Bronchial epithelial cell (primary cell): ENCODE measurements at places on chromosomes 6 and 20. TPM values are rescaled to one million over a fixed set of nuclear protein-coding genes. Genes with fewer than 3 reads are reported as not detected.

GRCh38 chr20:48703107-48703506 is 124.7 kb downstream of the PREX1 start:
- DNase-seq, result no peak

DNA sequence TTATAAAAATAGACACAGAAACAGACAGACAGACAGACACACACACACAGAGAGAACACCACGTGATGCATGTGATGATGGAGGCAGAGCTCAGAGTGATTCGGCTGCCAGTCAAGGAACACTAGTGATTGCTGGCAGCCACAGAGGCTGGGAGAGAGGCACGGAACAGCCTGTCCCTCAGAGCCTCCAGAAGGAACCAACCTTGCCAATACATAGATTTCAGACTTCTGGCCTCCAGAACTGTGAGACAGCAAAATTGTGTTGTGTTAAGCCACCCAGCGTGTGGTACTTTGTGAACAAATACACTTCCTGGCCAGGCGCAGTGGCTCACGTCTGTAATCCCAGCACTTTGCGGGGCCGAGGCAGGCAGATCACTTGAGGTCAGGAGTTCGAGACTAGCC is 9.5 kb upstream of the PARD6B start:
- no peak for DNase-seq

GRCh38 chr20:60669211-60669610 is 582.9 kb upstream of the CDH4 start:
- DNase-seq, result no peak

DNA sequence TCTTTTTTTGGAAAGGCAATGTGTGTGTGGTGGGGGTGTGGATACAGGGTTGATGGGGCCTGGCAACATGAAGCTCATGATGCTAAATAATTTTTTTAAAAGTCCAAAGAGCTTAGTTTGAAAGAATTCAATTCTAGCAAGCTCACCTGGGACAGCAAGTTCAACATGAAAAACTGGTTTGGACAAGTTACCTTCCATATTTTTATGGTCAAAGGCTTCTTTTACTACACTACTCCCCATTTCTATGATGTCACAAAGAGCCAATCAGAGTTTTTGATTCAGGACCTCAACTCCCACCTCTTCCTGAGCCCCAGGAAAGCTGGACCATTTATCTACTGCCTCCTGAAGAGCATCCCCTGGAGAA is 66.1 kb upstream of the CTNNBL1 start:
- DNase-seq, result no peak

DNA sequence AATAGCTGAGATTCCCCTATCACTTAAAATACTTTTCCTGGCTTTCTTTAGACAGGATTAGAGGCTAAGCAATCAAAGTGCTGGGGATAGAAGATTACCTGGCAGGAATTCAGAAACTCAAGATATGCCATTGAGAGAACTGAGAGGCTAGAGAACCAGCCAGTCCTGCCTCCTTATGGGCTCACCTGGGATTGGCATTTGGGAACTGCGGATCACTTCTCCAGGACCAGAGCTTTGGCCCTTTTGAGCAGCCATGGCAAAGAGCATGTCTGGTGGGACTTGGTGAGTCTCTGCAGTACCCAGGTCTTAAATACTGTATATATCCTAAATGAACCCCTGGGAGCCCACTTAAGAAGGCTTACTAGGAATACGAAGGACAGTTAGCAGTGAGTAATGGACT is 399.1 kb downstream of the BTBD3 start:
- no peak for DNase-seq

DNA sequence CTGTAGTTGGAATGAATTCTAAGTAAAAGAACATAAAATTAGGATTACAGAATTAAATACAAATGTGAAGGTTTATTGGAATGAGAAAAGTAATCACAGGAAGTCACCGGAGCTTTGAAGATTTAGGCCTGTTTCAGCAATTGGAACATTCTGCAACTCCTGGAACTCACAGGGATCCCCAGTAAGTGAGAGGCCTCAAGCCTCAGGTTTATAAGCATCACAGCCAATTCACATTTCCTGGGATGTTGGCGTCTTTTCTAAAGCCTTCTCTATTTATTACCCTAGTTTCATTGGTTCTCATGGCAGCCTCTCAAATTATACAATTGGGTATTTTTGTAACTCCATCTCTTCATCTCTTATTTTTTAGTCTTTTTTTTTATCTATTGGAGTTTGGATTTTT is 90.4 kb upstream of the HIVEP1 start:
- no peak for DNase-seq

- DNase-seq, result peak; percentile 14
Measured at GRCh38 chr6:127103482-127103881, 15.0 kb upstream of the RSPO3 start.

DNA sequence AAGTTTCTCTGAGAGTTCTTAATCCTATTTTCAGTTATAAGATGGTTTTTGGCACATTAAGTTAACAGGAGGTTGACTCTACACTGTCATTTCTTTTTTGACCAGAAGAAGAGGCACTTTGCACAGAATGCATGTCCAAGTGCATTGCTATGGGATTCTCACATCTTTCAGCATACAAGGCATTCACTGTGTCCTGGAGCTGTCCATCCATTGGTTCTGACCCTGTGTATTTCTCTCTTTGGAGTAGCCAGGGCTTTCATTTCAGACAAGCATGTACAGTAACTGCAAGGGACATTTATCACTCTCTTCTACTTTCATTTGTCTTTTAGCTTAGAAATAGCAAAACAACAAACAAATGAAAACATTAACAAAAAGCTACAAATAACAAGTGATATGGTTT is 275.1 kb upstream of the IMPG1 start:
- DNase-seq, result no peak

- DNase-seq, result no peak
Measured at GRCh38 chr6:170208182-170208601, 82.7 kb downstream of the DLL1 start.

- peak; percentile 97 for DNase-seq
Measured at GRCh38 chr6:110537208-110538123, 61.1 kb upstream of the SLC22A16 start.

GRCh38 chr6:138970159-138970558 is 17.9 kb downstream of the REPS1 start:
- no peak for DNase-seq

GRCh38 chr6:149964308-149965193 is 808 bp downstream of the ULBP1 start:
- no peak for DNase-seq

- DNase-seq, result no peak
Measured at GRCh38 chr6:25874822-25875562, 949 bp upstream of the SLC17A3 start.

- no peak for DNase-seq
Measured at GRCh38 chr6:111686249-111686931, 80.7 kb upstream of the TRAF3IP2 start.

DNA sequence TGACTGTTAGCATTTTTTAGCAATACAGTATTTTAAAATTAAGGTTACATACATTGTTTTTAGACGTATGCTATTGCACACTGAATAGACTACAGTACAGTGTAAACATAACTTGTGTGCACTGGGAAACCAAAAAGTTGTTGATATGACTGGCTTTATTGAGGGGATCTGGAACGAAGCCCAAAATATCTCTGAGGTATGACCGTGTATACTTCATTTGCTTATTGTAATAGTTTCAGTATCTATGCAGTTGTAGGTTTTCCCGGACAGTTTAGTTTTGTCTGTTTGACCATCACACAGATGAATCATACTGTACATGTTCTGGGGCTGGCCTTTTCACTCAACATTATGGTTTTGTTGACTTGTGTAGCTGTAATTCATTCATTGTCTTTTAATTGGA is 6.9 kb upstream of the ZBTB12 start:
- peak; percentile 52 for DNase-seq

- peak; percentile 63 for DNase-seq
Measured at GRCh38 chr6:32868257-32868788, 14.3 kb downstream of the PSMB9 start.

GRCh38 chr6:149938571-149939355 is 3.1 kb upstream of the ULBP2 start:
- DNase-seq, result no peak

GRCh38 chr6:106658469-106658868 is 29.1 kb downstream of the QRSL1 start:
- DNase-seq, result peak; percentile 10

- DNase-seq, result no peak
Measured at GRCh38 chr6:98014442-98015201, 731.6 kb upstream of the MMS22L start.

DNA sequence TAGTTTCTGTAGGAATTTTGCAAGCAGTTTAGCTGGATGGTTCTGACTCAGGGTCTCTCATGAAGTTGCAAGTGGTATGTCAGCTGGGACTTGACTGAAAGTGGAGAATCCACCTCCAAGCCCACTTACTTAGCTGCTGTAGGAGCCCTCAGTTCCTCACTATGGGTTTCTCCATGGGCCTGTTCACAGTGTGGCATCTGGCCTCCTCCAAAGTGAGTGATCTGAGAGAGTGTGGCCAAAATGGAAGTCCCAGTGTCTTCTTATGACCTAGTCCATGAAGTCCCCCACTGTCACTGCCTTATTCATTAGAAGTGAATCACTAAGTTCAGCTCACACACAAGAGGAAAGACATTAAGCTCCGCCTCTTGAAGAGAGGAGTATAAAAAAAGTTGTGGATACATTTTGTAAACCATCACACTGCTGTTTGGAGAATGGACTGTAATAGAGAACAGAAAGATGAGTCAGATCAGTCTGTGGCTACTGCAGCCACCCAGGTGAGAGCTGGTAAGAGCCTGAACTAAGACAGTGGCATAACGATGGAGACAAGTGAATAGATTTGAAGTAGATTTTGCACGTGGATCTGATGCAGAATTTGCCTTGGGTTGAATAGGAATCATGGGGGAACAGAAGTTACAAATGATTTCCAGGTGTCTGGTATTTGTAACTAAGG is 4.9 kb upstream of the NELFCD start:
- peak; percentile 49 for DNase-seq

GRCh38 chr20:40073535-40074111 is 615.4 kb downstream of the MAFB start:
- DNase-seq, result no peak

DNA sequence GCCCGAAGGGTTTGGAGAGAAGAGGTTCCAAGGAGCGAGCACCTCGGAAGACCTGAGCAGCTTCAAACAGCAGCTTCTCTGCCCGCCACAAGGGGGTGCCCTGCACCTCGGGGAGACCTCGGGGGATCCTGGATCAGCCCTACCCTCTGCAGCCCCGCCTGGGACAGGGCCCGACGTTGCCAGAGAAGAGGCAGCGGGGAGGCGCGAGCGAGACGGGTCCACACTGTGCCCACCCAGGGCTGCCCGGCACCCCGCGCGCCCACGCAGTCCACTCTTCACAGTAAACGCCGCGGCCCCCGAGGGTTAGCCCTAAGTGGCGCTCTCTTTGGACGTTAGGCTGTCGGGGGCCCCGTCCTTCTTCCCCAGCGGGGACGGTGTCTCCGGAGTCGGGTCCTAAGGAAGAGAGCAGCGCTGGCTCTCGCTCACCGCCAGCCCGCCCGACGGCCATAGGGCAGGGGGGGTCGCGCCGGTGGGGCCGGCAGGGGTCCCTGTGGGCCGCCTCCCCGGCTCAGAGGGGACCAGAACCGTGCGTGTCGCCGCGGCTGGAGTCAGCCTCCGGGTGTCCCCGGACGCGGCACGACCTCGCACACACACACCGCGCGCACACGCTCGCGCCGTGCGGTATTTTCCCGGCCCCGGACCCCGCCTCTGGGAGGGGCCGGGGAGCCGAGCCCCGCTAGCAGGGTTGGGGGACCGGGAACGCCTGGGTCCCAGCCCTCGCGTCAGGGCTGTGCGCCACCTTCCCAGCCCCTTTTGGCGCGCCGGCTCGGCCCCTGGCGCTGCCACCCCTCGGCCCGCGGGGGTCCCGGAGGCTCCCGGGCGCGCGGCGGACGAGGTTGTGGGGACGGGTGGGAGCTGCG is 929 bp downstream of the CDH22 start:
- DNase-seq, result peak; percentile 22

GRCh38 chr20:2624190-2624589 is 28.2 kb upstream of the NOP56 start:
- DNase-seq, result no peak

DNA sequence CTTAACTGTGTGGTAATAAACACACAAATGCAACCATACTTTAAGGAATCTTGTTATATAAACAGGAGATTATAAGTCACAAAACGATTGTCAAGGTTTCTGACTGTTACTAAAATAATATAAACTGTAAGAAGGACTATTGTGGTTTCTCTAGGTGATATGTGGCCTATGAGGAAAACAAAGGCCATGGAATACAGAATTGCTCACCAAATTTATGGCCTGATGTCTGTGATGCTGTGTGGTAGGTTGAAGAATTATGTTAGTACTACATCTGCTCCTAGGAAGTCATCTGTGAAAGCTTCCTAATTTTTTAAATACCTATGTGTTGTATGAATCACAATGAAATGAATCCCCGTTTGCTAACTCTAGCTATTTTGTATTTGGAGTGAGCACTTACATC is 875.4 kb upstream of the MAP3K7 start:
- no peak for DNase-seq

- DNase-seq, result peak; percentile 35
Measured at GRCh38 chr20:50470264-50470858, 39.8 kb upstream of the PTPN1 start.

DNA sequence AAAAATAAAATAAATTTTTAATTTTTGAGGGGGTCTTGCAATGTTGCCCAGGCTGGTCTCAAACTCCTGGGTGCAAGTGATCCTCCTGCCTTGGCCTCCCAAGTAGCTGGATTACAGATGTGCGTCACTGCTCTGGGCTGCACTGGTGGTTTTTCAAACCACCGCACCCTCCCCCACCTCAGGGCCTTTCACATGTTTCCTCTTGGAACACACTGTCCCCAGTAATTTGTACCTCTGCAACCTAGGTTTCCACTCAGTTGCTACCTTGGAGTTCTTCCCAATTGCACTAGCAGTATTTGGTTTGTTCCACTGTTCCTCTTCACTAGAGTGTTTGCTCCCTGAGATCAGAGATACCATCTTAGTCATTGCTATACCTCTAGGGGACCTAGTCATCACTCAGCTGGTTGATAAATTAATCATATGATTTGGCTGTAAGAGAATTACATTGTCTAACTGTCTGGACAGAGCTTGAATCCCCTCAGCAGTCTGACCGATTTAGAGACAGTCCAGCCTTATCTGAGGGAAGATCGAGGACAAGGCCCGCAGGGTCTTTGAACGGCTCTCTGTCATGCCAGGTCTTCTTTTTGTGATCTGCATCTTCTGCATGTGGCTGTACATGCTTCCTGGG is 32.0 kb downstream of the CEP43 start:
- DNase-seq, result peak; percentile 68

DNA sequence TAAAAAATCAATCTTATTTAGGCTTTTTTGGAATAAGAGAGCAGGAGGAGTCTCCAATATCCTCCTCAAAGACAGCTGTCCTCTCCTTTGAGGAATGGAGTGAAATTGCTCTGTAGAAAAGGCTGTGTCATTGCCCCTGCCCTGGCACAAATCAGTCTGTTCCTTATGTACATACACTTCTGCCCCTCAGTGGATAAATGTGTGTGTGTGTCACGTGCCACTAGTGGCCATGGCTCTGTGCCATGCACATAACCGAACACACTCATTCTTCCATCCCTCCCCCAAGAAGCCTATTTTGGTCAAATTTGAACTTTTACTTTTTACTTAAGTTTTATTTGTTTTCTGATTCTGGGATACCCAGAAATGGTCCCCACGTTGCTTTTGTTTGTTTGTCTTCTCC is 49.2 kb downstream of the ANKS1A start:
- DNase-seq, result no peak

GRCh38 chr20:44017905-44018258 is 103.2 kb downstream of the TOX2 start:
- DNase-seq, result no peak

The MDFI gene
- total RNA-seq, result 57.1 and 61.3 TPM in 2 replicates

The RAD21L1 gene
- total RNA-seq, result under 0.01 TPM in 1 of 2 replicates, not detected in the other

The HDGFL1 gene
- total RNA-seq, result not detected in 2 replicates

The HLA-DQB1 gene
- total RNA-seq, result 1.4 TPM in 1 of 2 replicates, not detected in the other

The NFATC2 gene
- total RNA-seq, result under 0.01 TPM in 1 of 2 replicates, not detected in the other

The TBXT gene
- total RNA-seq, result not detected in 2 replicates

The CRISP3 gene
- under 0.01 and 2.4 TPM in 2 replicates for total RNA-seq

The TRIM40 gene
- total RNA-seq, result not detected in 2 replicates

The LPA gene
- total RNA-seq, result 0.26 TPM in 2 replicates

The CDSN gene
- not detected in 2 replicates for total RNA-seq
